GM12878 (cell line): ENCODE measurements at places on chromosomes 1 and 21.

GRCh38 chr1:187691439-187691838 is 862.7 kb downstream of the PLA2G4A start:
- no peak for DNase-seq

GRCh38 chr1:23684415-23684814 is 7.2 kb upstream of the RPL11 start:
- no peak for DNase-seq

- no peak for DNase-seq
These were observed 23.6 kb upstream of the PKP1 start for GRCh38 chr1:201259476-201260235.

- no peak for DNase-seq
These were observed 711.1 kb upstream of the CHRM3 start for GRCh38 chr1:238675221-238675620.

- DNase-seq: no peak
These were observed 30.9 kb downstream of the TYW3 start for GRCh38 chr1:74763807-74764206.

DNA sequence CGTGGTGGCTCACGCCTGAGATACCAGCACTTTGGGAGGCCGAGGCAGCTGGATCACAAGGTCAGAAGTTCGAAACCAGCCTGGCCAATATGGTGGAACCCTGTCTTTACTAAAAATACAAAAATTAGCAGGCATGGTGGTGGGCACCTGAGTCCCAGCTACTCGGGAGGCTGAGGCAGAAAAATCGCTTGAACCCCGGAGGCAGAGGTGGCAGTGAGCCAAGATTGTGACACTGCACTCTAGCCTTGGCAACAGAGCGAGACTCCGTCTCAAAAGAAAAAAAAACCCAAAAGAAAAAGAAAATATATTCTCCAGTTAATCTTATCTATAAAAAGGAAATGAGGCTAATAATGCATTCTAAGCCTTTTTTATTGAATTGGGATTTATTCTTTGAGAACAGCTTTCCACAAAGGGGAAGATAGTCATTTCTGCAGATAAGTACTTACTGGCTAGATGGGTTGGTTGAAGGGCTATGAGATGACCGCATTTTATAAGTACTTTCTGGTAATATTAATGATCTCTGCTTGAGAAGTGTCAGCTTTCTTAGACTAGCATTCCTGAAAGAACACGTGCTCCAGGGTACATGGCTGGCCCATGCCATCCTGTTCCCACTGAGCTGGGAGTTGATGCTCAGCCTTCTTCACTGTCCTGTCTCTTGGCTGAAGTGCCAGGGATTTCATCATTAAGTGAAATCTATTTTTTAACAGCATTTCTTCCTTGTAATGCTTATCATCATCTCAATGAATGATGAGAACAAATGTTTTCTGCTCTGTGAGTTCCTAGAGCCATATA is 57.9 kb downstream of the SASS6 start:
- DNase-seq: no peak

DNA sequence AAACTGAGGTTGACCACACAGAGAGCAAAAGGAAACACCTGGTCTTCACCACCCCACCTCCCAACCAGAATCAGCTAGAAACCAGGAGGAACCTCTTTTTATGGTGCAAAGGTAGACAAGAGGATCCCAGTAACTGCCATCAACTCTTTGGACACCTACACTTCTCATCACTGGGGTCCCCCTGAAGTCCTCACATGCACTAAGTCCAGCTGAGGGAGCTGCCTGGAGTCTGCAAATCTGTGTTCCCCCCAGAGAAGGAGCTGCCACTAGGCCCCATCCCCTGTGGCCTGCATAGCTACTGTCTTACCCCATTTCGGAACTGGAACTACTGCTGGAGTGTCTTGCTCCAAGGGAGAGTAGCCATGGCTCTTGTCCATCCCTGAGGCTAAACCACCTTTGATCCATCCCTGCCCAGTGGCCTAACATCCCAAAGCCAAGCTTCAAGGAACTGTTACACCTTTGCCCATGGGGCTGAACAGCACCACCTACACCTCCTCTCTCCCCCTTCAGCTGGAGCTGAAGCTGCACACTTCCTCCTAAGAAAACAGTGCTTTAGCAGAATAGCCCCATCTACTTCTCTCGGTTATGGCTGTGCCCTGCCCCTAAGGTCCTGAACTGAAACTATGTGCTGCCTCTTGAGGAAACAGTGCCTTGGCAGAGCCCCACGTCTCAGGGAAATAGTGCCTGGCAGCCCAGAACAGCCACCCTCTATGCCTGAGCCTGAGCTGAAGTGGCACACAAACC is 85.4 kb upstream of the CD53 start:
- DNase-seq: peak; percentile 76

DNA sequence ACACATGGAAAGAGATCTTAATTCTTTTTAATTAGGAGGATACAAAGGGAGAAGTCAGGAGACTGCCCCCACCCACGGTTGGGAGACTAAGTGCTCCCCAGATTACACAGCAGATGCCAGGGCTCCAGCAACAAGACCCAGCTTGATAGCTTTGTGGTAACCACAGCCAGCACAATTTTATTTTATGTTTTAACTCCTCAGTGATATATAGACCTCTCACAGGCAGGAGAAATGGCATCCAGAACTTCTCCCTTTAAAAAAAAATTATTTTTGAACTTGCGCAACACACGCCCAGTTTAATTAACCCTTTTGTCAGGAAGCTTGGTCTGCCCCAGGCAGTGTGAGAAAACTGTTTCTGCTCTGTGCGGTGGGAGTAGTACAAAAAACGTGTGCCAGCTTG is 62.6 kb upstream of the ACOT11 start:
- no peak for DNase-seq

- no peak for DNase-seq
These were observed 44.7 kb upstream of the CASZ1 start for GRCh38 chr1:10841118-10841517.

- DNase-seq: no peak
These were observed 13.2 kb downstream of the MEGF6 start for GRCh38 chr1:3598051-3598491.

DNA sequence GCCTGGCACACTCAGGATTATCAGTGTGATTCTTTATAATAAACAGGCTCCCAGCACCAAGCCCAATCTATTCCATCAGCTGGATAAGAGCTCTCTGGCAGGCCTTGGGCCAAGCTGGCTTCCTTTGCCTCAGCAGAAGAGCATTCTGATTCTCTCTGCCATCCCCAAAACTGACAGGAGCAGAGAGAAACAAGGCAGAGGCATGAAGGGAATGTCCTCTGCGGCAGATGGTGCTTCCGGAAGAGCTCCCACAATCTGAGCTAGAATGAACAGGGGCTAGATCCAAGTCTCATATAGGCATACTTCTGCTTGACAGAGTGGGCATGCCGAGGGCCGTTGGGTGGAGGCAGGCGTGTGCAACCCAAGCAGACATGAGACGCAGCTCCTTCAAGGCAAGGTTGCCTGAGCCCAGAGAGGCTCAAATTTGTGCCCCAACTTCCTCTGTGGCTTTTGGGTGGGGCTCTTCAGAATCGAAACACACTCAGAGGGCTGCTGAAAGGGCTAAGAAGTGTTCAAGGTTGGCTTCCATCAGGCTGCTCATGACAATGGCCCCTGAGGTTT is 4.0 kb downstream of the CAPN2 start:
- peak; percentile 47 for DNase-seq

GRCh38 chr1:46512135-46512791 is 22.6 kb downstream of the DMBX1 start:
- no peak for DNase-seq

- DNase-seq: peak; percentile 38
These were observed 252.4 kb upstream of the DUSP10 start for GRCh38 chr1:221994274-221994698.

GRCh38 chr1:111216751-111217150 is 10.8 kb upstream of the CHI3L2 start:
- DNase-seq: no peak

DNA sequence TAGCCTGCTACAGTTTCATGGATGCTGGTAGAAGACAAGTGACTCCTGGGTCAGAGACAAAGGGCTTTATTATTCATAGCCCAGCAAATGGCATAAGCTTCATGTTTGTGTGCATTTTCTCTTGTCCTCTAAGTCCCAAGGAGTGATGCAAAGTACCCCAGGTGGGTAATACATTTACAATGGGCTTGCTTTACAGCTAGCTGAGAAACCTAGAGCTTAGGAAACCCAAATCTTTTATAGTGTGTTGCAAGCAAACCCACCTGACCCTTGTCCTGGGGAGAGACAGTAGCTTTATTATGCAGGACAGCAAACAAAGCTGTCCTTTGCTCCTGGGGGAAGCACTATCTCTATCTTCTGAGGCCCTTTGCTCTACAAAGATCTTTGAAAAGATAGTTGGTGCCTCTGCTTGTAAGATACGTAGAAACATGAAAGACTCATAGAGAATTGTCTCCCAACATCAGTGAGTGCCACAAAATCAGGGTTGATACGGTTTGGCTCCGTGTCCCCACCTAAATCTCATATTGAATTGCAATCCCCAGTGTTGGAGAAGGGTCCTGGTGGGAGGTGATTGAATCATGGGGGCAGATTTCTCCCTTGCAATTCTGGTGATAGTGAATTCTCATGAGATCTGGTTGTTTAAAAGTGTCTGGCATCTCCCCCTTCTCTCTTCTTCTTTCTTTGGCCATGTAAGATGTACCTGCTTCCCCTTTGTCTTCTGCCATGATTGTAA is 315.8 kb upstream of the USP24 start:
- no peak for DNase-seq

DNA sequence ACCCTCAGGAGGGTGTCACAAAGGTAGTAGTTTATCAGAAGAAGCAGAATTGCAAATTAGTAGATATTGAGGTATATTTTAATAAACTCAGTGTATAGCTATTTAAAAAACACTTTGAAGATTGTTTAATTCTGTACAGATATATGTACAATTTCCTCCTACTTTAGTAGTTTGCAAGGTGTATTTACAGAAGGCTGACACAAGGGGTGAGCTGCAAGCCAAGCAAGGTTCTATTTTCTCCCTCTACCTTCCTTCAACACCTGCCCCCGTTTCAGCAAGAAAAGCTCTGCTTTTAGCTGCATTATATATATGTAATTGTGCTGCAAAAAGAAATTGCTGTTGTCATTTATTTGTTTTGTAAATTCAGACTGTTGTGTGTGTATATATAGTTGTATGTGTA is 674.2 kb upstream of the PKN2 start:
- DNase-seq: no peak
